ENCODE measurements at places on chromosomes 5 and 9. TPM values are rescaled to one million over a fixed set of nuclear protein-coding genes. Genes with fewer than 3 reads are reported as not detected.

DNA sequence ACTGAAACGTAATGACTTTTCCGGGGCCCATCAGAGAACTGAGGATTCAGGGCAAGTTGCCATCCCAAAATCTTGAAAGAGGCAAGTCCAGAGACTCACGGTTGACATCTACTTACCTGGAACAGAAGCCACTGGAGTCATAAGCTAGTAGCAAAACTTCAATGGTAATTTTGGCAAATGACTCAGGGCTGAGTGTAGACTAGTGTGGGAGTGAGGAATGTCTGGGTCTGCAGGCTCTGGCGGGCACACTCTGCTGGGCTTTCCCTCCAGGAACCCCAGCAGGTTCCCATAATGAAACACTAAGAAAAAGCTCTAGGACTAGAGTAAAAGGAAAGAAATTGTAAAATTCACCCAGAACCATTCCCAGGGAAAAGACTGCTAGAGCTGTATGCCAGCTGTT lies 122.9 kb upstream of the NFIL3 start:
- no peak for DNase-seq

DNA sequence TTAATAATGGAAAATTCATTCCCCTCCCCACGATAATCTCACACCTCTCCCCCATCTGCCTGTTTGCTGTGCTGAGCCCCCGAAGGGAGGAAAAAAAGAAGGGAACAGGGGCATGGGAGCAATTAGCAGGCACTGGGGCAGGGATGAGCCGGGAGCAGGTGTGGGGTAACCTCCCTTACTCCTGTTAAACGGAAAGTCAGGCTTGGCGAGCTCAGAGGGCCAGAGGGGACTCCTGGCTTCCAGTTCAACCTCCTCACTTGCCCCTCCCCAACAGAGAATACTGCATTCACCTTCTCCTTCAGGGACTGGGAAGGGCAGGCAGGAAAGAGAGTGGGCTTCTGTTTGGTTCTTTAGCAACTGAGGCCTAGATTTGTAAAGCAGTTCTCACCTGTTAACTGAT lies 1.6 kb downstream of the AFAP1L1 start:
- DNase-seq, result peak; percentile 59

DNA sequence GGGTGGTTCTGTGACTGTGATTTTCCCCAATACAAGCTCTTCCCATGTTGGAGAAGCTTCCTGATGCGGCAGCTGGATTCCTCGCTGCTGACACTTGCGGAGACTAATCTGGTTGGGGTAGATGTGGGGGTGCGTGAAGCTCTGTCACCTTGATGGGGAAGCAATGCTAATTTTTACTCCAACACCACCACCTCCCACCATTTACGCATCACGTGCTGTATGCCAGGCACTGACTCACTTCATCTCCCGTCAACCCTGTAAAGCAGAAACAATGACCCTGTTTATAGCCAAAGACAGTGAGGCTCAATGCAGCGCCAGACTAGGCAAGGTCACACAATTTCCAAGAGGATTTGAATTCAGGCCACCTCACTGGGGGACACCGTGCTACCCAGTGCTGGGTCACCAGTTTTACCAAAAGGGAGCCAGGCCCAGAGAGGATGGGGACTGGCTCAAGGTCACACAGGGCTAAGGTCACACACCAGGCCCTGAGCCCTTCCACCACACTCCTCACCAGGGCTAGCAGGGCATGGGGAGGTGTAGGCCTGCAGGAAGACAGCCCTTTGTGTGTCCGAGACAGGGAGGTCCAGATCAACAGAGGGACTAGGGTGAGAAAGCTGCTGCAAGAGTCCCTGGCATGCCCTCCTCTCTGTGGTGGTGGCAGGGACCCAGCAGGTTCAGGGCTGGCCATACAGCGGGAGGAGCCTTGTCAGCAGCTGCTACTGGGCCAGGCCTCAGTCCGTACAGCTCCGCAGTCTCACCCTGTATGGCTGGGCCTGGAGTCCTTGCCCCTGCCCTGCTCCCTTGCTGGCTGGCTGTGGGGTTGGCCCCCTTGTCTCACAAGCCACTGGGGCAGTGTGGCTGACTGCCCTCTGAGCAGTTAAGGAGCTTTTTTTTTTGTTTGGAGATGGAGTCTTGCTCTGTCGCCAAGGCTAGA lies 3.3 kb downstream of the STKLD1 start:
- peak; percentile 45 for DNase-seq

DNA sequence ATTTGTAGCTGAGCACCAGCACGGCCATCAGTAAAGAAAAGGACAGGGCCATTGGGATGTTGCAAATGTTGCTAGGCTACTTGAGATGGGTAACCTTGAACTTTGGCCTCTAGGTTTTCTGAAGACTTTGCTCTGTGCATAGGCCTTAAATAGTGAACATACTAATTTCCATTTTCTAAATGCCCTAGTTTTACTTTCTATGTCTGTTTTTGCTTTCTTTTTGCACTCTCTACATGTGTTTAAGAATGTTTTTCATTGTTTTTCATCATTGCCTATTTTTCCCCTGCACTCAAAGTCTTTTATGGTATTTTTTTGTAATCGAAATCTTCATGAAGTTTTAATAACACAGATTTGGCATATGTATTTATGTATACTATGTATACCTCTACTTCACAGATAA lies at the start of gene IFNA17:
IFNA17 (minus strand) TSS at position 101 of the 400 bp plus-strand sequence; CDS start at position 52, 49 bp downstream.
- DNase-seq, result no peak

DNA sequence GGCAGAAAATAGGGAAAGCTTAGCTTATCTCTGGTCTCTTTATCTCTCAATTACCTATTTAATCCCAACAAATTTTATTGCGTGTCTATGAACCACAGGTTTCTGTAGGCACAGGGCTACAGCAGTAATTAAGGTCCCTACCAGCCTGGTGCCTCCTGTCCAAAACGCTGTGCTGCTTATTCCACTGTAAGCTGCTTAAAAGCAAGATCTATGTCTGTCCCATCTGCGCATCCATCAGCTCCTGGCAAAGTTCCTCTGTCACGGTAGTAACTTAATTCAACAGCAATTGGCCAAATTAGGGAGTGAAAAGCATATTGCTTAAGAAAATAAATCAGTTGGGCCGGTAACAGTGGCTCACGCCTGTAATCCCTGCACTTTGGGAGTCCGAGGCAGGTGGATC lies 235.8 kb upstream of the VLDLR start:
- no peak for DNase-seq

DNA sequence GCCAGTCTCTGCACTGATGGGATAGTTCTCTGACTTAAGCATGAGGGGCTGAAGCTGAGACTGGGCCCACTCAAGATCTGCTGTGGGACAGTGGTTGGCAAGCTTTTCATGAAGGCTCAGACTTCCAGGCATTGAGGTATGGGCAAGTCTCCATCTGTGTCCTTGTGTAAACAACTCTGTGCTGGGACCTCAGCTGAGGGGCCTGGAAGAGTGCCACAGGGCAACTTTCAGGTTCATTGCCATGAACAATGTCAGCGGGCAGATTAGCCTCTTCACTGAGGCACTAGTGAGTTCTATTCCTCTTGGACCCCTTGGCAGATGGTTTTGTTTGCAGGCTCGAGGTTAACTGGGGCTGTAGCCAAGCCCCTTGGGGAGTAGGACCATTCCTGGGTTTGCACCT lies 127.1 kb downstream of the MRPS30 start:
- DNase-seq, result no peak

DNA sequence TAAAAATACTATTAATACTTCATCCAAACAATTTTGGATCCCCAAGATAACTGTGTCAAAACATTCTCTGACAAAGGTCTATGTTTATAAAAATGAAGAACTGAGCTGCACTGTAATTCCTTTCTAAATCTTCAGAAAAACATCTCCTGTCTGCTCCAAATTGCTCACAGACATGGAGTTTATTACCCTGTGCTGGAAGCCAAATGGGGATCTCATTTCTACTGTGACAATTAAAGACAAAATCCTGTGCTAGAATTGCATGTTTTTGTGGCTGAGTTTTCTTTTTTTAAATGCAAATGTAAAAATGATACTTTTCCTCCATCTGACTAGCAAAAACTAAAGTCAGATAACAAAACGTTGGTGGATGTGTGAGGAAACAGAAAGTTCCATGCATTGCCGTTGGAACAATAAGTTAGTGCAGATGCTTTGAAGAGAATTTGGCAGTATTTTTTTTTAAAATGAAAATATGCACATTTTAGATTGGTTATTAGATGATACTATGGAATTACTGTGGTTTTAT lies 93.5 kb downstream of the GNA14 start:
- DNase-seq, result no peak

DNA sequence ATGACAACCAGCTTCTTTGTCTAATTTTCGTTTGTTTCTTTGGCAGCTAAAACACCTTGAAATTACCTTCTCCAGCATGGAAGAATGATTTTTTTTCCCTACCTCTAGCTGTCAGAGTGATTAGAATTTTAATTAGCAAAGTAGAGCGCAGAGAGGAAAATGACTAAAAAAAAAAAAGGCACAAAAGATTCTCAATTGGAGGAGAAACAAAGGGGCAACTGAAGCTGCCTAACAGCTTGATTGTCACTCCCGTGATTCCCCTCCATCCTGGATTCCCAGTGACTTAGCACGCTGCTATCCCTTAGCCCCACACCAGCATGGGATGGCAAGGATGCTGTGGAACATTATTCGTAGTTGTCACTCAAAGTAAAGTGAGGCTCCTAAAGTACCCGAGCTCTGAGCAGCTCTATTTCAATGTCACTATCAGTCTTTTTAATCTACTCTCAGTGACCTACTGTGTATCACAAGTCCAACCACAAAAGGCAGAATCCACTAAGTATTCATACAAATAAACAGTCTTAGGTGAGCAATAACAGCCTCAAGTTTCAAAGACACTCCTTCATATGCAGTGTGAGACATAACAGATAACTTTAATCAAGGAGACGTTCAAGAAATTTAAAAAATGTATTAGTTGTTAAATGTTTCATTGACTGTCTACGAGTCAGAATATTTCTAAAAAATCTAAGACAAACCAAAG lies 710.0 kb upstream of the GRAMD2B start:
- DNase-seq, result no peak

DNA sequence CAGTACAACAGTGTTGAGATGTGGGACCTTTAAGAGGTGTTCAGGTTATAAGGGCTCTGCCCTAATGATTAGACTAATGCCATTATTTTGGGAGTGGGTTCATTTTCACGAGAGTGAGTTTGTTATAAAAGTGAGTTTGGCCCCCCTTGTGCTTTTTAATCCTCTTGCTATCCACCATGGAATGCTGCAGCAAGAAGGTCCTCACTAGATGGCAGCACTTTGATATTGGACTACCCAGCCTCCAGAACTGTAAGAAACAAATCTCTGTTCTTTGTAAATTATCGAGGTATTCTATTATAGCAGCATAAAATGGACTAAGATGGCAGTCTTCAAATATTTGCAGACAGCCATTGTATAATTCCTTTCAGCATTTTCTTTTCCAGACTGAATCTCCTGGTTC lies 212.4 kb downstream of the LRRC70 start:
- no peak for DNase-seq

DNA sequence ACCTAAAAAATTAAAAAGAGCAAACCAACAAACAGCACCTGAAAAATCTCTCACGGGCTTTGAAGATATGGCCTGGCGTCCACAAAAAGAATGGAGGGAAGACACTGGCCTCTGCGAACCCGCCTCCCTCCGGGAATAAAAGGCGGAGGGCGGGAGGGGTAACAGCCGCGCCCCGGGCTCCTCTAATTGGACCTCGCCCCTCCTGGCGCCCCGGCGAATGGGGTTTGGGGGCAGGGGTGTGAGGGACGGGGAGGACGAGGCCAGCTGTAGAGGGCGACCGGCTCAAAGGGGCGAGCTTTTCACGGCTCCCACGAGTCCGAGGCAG lies 753 bp downstream of the FANCC start:
- peak; percentile 96 for DNase-seq

DNA sequence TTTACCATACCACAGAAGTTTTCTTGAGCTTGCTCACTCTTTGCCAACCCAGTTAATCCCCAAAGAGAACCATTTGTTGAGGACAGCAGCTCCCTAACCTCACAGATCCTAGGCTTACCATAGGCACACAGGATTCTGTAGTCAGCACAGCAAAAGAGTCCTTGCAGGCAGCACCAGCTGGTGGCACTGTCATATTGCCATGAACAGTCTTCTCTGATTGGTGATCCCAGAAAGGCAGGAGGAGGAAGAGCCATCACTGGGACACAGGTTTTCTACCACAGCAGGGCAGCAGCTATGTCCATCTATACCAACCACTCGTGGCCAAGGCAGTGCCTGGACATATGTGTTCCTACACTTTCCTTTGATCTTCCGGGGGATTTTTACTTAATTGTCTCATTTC lies 297.1 kb upstream of the CD180 start:
- peak; percentile 74 for DNase-seq

DNA sequence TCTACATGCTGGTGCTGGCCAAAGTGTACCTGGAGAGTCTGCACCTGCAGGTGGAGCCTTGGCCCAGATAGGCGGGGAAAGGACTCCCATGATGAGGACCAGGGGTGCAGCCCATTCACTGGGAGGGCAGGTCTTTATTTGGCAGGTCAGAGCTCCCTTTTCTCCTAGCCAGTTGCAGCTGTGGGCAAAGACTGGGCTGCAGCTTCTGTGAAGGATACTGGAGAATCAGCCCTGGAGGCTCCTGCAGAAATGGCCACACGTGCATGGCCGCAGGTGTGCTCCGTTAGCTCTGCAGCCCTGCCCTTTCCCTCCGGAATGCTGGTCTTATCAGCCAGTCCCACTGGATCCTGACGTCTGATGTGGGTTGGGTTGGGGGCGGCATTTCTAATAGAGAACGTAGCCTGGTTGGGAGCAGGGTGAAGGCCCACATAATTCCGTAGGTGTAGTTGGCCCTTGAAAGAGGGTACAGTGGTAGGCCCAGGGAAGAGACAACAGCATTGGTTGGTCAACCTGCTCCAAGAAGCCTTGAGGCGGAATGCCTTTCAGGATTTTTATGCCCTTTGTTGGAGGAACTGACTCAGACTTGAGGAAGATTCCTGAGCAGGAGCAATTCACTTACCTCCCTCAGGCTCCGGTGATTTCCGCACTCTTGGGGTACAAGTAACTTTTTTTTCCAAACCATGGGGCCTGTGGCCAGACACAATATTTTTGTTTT lies 22.0 kb upstream of the TIFAB start:
- DNase-seq, result no peak

- DNase-seq, result no peak
These were observed 106.1 kb downstream of the NUDT12 start for GRCh38 chr5:103456476-103456875.

GRCh38 chr5:146399481-146399880 lies 47.7 kb upstream of the TCERG1 start:
- DNase-seq, result no peak

DNA sequence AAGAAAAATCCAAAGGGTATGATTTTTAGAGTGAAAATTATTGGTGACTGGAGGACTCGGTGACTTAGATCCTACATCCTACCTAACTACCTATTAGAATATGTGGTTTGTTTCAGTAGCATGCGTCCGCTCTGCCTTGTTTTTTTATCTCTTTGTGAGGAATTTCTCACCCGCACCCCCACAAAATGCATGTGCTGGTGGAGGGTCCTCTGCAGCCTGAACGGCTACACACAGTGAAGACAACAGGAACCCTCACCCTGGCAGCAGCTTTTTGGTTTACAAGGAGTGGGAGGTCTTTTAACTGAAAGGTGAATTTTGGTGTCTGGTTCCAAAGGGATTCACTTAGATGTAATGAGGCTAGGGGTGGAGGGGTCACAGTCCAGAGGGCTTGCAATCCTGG lies 115.5 kb downstream of the GNA14 start:
- peak; percentile 69 for DNase-seq

GRCh38 chr5:14598225-14598624 lies 16.6 kb downstream of the OTULINL start:
- no peak for DNase-seq

The ZDHHC11B gene
- total RNA-seq, result 0.75 TPM

The LCP2 gene
- 0.50 TPM for total RNA-seq

The HSPA9 gene
- 212 TPM for total RNA-seq

The PHF24 gene
- total RNA-seq, result 1.9 TPM

The OLFM1 gene
- 11.7 TPM for total RNA-seq

Measured in endodermal cell (in vitro differentiated cells).